ENCODE measurements at places on chromosomes 4 and X.

GRCh38 chrX:49155243-49155899, 7.2 kb upstream of the MAGIX start:
- DNase-seq: no peak

DNA sequence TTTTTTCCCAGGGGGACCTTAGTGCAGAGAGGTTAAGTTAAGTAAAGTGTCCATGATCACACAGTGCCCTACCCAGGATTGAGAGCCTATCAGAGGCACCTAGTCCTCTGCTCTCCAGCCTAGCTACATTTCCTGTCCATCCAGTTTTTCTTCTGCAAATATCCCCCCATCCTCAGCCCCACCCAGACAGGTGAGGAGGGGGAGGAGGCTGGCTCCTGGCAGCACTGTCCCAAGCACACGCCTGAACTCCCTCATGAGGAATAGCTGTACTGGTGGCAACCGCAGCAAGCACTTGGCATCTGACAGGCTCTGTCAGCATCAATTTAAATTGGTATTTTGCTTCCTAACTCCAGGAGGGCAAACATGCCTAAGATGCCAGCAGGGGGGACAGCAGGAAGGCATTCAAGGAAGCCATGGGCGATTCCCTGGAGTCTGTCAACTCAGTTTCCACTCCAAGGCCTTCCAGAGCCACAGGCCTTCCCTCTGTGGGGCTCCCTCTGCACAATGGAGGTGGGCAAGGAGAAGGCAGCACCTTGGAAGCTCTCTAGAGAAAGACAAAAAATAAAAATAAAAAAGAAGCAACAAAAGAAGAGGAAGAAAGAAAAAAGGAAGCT, 6.4 kb upstream of the FRMPD3 start:
- no peak for DNase-seq

DNA sequence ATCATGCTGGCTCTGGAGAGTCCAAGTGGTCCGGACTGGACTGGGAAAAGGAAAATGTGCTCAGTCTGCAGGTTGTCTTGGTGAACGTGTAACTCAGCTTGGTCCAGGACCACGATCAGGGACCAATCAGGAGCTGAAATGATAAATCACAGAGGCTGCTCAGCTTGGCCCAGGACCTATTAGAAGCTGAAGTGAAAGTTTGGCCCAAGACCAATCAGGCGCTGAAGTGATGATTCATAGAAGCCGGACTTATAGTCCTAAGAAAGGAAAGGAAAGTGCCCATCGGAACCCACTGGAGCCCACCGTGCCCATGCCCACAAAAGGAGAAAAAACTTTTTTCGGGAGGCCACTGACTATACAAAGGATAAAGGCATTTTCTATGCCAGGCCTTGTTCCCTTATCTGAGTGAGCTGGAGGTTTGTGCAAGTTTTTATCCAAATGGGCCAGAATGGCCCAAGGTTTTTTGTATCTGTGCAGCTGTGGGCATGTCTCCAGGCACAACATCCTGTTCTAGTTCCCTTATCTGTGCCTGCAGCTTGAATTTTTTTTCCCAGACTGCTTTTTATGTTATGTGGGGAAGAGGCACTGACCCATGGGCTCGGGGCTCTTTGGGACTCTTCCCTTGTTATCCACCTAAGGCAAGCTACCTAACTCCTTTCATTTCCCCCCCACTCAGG, 194.4 kb downstream of the FAM133A start:
- DNase-seq: no peak

DNA sequence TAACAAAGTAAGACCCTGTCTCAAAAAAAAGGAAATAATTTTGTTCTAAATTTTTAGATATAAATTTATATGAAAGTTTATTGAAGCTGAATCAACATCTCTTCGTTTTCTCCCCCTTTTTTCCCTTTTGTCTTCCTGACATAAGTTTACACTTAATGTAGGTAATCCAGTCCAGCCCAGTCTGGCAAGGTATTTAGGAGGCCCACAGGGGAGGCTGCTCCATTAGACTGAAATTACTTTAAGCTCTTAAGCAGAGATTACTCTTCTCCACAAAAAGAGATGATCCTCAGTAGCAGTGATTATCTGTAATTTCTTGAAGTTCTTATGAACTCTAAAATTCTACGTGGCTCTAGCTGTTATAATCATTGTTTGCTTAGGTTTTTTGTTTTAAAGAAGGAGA, 46.0 kb downstream of the ANXA5 start:
- no peak for DNase-seq

- DNase-seq: no peak
Measured at GRCh38 chrX:68763481-68763880, 65.3 kb upstream of the EFNB1 start.

Measured in stromal cell of bone marrow (primary cell).